ENCODE measurements at places on chromosomes 7 and 10.
A peak's percentile ranks its signal among the peaks of the same experiment; 100 is the strongest.

- DNase-seq, result no peak
Measured at GRCh38 chr7:159118197-159118595, 26.5 kb downstream of the VIPR2 start.

GRCh38 chr10:23870651-23871610 is 338.0 kb upstream of the KIAA1217 start:
- DNase-seq, result no peak

GRCh38 chr7:47939425-47940036 is 8.7 kb downstream of the PKD1L1 start:
- DNase-seq, result no peak

- peak; percentile 59 for DNase-seq
Measured at GRCh38 chr10:12835709-12836108, 165.8 kb downstream of the CCDC3 start.

- no peak for DNase-seq
Measured at GRCh38 chr10:23693925-23694324, 255.1 kb downstream of the OTUD1 start.

DNA sequence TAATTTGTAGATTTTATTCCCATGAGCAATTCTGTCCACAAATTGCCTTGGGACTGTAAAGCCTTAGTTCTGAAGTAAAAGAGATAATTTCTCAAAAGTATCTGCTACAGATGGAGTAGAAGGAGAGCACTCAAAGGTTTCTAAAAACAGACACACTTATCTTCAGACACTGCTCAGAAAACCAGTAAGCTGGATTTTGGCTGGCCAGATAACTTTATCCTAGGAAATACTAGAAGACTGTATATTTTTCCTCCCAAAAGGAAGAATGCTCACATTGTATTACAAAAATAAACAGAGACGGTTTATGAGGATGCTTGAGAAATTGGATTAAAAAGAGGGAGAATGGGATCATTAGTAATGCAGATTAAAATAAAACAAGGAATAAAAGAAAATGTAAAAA is 178.0 kb upstream of the IGFBP3 start:
- no peak for DNase-seq

DNA sequence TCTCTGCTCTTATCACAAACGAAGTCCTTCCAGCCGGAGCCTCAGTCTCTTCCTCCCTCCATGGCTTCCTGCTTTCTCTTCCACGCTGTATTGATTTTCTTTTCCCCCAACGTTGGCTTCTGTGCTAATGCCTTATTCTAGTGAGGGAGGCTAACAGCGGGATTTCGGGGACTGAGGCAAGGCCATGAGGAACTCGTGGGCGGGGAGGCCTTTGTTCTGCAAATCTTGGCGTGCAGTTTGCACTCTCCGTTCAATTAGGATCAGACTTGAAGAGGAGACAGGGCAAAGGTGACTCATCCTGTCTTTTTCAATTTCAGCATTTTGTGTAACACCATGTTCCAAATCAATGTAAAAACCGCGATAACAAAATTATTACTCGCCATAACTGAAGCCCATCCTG is 25.3 kb downstream of the EN2 start:
- DNase-seq, result no peak

DNA sequence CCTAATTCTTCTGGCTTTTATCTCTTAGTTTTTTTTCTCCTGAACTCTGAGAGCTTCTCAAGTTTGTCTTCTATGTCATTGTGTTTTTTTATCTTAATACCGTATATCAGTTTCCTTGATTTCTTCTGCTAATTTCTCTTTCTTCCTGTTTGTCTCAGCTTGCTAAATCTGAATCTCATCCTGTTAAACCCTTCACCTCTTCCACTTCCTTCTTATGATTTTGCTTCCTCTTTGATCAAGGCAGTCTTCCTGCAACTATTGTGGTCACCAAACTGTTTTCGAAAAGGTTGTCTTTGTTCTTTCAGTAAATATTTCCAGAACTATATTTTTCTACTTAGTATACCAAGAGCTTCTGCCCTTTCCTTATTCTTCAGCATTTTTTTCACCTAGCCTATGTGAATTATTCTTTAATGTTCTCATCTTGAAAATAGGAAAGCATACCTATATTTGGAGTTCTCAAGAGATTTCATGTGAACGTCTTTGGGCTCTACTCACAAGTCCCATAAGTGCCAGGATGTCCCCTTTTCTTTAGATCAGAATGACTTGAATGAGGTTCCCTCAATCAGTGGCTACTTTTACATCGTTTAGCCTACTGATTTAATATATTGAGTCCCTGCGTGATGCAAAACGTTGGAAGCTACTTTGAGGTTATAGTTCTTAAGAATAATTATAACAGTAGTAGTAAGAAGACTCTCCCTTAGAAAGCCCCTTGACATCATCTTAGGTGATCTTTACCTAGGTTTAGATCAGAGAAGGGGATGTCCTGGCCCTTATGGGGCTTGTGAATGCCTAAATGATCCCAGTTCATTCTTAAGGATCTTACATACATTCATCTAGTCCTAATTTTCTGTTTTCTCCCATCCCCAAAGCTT is 415.4 kb upstream of the AUTS2 start:
- DNase-seq, result no peak

DNA sequence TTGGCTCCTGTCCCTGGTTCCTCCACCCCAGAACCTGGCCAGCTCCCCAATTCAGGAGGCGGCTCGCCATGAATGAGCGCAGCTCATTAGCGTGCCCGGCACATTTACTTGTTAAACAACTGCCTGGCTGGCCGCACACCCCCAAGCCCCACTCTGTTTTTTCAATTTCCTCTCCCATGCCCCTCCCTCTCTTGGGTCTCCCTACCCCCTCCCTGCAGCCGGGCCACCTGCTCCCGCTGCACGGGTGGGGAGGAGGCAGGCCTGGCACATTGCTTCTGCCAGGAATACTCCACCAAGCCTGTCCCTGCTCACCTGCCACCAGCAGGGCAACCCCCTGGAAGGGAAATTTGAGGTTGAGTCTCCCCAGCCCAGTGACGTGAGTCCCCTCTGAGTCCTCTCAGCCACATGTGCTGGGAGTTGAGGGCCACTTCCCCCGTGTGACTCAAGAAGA is 2.5 kb upstream of the SLIT1 start:
- no peak for DNase-seq

DNA sequence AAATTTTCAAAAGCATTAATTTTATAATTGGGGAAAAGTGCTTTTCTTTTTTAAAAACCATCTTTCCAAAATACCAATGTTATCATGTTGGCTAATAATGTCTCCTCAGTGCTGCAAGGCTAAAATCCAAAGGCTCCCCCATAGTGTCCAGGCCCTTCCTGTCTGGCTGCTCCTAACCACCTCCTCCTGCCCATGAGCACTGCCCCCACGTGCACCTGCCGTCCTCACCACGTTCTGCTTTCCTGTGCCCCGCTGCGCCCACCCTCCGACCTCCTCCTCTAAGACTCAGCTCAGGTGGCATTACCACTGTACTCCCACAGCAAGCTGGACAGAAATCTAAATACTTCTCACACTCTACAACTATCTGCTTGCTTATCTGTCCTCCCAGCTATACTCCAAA is 17.7 kb downstream of the PAXIP1 start:
- DNase-seq, result no peak

DNA sequence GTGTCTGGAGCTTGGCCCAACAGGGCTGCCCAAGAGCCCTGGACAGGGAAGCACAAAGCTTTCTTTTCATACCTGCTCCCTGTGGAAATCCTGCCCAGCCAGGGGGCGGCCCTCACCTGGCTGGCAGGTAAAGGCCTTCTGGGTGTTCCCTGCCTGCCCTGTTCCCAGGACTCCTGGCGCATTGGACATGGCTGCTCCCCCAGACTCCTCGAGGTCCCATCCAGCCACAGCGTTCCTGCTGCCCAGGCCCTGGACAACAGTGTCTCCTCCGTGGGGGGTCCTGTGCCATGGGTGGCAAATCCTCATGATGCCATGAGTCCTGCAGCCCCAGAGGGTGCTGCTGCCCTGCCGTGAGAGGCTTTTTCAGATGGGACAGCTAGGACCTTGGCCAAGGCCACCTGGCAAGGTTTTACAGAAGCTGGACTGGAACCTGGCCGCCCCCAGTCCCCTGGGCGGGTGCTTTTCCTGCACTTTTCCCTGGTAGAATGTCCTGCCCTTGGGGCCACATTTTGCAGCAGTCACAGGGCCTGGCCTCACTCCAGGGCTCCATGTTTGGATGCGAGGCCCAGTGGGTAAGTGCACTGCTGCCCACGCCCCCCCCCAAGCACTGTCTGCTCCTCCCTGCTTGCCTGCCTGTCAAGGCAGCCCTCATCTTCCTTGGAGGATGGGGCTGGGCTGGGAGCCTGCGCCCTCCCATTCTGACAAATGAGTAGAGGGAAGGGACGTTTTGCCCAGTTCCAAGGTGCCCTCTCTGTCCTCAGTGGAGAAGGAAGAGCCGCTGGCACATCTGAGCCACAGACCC is 60.7 kb downstream of the LHPP start:
- no peak for DNase-seq

All from fibroblast of skin of scalp (primary cell).